ENCODE measurements at places on chromosomes 16 and 17.

DNA sequence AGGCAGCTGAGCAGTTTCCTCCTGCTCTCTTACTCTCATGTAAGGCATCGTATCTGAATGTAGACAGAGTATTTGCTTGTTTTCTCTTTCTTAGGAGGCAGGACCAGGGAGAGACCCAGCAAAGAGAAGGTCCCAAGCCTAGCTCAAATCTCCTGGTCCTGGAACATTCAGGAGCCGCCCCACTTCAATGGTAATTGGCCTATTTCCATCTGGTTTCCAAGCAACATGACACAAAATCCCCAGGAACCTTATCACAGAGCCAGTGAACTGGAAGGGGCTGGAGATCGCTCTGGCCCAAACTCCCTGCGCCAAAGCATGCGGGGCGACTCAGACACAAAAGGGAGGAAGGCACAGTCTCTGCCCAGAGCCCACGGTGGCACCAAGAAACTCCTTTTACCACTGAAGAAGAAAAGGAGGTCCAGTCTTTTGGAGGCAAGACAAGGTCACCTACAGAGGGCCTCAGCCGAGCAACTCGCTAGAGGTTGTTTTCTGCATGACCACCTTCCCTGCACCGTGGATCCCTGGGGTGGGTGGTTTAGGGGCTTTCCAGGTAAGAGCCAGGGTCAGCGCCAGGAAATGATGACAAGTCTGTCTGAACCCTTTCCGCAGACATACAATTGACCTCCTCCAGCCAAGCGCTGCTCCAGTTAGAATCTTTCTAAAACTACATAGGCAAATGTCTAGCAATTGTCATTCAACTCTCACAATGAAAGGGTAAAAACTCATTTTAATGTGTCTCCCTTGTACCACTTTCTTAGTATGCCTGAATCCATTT lies 394.7 kb downstream of the SOX9 start:
- peak; percentile 45 for DNase-seq

DNA sequence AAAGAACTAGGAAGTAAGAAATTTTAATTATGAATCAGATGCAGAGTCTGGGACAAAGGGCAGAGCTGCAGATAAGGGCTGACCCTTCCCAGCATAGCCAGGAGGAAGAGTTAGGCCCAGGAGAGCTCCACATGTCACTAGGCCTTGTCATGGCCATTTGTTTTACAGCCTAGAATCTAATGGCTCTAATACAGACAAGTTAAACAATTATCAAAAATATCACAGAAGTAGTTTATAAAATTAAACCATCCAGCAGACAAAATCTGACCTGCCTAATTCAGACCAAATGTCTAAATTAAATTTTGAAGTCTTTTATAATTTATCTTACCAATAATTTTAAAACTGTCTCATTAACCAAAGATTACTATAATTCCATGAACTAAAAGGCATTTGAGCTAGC lies 1369.5 kb downstream of the CDH11 start:
- DNase-seq: no peak

DNA sequence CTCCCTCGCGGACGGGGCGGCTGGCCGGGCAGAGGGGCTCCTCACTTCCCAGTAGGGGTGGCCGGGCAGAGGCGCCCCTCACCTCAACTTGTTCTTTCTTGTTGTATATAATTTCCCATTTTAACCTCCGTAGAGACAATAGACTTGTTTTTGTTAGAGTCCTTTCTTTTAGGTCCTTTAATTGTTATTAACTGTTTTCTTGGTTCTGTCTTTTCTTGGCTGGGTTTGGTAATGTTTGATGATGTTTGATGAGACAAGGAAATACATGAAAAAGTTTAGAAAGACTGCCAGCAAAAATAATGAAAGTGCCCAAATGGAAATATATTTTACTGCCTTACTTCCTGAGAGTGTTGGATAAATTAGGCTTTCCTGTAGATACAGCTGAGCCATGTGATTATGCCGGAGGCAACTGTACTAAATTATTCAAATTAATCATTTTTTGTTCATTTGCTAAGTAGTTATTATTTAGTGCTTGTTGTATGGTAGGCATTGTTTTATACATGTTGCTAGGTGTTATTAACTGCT lies 30.9 kb downstream of the PRPSAP2 start:
- DNase-seq: no peak

DNA sequence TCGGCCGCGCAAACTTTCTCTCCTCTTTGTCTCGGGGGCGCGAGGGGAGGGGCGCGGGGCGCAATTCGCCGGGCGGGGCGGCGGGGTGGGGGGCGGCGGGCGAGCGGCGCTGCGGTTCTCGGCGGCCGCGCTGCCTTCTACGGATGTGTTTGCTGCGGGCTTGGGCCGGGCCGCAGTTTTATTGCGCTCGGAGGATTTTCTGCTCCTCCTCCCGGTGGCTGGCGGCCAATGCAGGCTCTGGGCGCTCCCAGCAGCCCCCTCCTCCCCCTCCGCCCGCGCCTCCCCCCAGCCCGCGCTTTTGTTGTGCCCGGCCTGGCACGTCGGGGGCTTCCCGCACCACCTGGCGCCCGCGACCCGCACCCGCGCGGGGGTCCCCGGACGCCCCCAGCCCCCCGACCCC lies at the start of gene TIMP2:
TSS of gene TIMP2 (minus strand) at position 154 of the 400 bp plus-strand sequence. CDS start 299 bp downstream, outside the sequence.
- DNase-seq: peak; percentile 88

DNA sequence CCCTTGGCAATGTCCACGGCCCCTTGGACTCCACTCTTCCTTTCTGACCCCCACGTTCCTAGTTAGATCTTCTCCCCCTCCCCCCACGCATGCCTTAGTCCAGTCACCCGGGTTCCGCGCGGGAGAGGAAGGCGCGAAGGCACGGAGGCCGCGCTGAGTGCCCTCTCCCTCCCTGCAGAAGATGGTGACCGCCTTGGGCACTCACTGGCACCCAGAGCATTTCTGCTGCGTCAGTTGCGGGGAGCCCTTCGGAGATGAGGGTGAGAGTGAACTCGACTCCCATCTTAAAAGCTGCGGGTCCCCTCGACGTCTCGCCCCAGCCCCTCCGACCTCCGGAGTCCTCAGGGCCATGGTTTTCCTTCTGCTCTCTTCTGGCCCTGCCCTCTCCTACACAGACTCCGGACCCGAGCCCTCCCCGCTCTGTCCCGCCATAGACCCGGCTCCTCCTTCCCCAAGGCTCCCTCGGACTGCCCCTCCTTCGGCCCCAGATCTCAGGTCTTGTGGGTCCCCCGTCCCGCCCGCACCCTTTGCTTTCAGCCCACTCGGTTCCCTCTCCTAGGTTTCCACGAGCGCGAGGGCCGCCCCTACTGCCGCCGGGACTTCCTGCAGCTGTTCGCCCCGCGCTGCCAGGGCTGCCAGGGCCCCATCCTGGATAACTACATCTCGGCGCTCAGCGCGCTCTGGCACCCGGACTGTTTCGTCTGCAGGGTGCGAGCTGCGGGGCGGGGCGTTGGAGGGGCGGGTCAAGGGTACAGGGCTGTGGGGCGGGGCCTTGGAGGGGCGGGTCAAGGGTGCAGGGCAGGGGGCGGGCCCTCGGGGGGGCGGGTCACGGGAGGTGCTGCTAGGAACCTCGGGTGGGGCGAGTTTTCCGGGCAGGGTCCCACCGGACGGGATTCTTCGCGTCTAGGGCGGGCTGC lies 4.6 kb downstream of the TGFB1I1 start:
- no peak for DNase-seq

DNA sequence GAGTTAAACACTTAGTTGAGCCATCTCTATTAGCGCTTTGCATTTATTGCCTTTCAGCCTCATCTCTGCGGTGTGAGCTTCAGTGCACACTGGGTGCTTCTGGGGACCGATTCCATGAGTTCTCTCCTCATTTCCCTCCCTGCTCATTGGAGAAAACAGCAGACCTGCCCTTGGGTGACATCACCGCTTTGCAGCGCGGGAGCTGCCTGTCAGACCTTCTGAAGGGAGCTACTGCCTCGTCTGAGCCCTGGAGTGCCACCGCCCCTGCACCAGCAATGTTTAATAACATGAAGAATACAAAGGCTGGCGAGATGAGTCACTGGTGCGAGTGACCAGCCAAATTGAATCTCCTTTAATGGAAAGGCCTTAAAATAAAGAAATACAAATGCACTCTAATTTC lies 30.2 kb upstream of the CPPED1 start:
- peak; percentile 11 for DNase-seq

- no peak for DNase-seq
These were observed at the start of gene PLEKHH3 for GRCh38 chr17:42676424-42677011. Gene PLEKHH3 (minus strand): TSS chr17:42676994. CDS start chr17:42676563, 431 bp downstream.

GRCh38 chr17:70945386-70945785 lies 776.1 kb downstream of the KCNJ2 start:
- DNase-seq: no peak

- no peak for DNase-seq
These were observed 1.1 kb upstream of the HOXB7 start for GRCh38 chr17:48611681-48612455.

GRCh38 chr17:17343160-17343735 lies 40.1 kb downstream of the NT5M start:
- DNase-seq: no peak

- no peak for DNase-seq
These were observed 4.6 kb upstream of the KCNJ12 start for GRCh38 chr17:21371511-21372081.

DNA sequence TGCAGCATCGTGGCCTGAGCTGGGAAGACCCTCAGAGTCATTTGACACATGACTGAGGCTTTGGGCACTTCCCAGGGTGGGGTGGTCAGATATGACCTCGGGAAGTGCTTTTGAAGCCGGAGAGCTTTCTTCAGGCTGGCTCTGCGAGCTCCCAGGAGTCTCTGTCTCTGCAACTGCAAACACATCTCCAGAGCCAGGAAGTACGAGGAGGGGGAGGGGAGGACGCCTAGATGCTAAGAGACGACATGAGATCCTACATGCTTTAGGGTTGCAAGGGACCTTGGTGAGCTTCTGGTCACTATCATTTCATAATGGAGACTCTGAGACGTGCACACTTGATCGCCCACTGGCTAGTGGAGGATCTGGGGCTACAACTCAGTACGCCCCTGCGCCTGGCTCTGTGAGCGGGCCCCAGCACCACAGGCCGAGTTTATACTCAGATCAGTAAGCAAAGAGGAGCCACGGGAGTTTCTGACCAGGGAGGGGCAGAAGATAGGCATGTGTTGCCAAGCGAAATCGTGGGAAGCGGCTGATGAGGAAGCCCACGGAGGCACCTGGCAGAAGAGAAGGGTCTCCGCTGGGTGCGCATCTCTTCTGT lies 527 bp upstream of the MGAT5B start:
- peak; percentile 70 for DNase-seq
